ENCODE measurements at places on chromosomes 16 and 17. TPM values are rescaled to one million over a fixed set of nuclear protein-coding genes. Genes with fewer than 3 reads are reported as not detected.

Gene CDH11
- total RNA-seq, result 8.4 TPM

Gene NGFR
- total RNA-seq, result 8.1 TPM

Gene CCL14
- total RNA-seq, result not detected

Gene ARL5C
- not detected for total RNA-seq

Gene SULT1A2
- 0.35 TPM for total RNA-seq

Gene ERN2
- 2.4 TPM for total RNA-seq

Gene FAM171A2
- total RNA-seq, result 23.9 TPM

Gene CDRT15
- not detected for total RNA-seq

Gene TMC5
- 1.8 TPM for total RNA-seq

Gene PRRT2
- total RNA-seq, result 12.8 TPM

Gene PARD6A
- total RNA-seq, result 15.1 TPM

Gene ENPP7
- not detected for total RNA-seq

Gene TPSD1
- not detected for total RNA-seq

Gene BAIAP3
- total RNA-seq, result 7.9 TPM

Gene MFAP4
- total RNA-seq, result 3.8 TPM

Gene TAT
- total RNA-seq, result not detected

Gene CCL1
- not detected for total RNA-seq

Gene CYGB
- 3.7 TPM for total RNA-seq

Gene HAS3
- 69.6 TPM for total RNA-seq

Gene SLFN13
- total RNA-seq, result 27.5 TPM

Measured in H1 (cell line).